ENCODE measurements at places on chromosomes 4 and X.

DNA sequence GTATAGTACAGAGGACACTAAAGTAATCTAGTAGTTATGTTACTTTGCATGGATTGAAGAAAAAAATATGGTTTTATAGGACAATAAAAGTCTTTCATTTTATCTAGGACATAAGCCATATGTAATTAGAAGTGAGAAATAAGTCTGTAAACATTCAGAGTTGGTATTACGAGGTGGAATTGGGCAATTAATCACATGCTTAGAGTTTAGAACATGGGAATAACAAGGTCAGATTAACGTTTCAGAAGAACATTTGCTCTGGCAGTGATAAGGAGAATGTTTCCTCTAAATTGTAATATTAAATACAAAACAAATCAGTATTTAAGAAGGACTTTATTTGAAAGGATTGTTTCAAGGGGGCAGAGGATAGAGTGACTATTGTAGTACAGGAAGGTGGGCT lies 15.6 kb upstream of the SULT1E1 start:
- no peak for DNase-seq

- no peak for DNase-seq
Observed at GRCh38 chr4:148814030-148814429, 371.8 kb upstream of the NR3C2 start.

- DNase-seq = no peak
Observed at GRCh38 chr4:2339458-2340271, 77.8 kb upstream of the MXD4 start.

DNA sequence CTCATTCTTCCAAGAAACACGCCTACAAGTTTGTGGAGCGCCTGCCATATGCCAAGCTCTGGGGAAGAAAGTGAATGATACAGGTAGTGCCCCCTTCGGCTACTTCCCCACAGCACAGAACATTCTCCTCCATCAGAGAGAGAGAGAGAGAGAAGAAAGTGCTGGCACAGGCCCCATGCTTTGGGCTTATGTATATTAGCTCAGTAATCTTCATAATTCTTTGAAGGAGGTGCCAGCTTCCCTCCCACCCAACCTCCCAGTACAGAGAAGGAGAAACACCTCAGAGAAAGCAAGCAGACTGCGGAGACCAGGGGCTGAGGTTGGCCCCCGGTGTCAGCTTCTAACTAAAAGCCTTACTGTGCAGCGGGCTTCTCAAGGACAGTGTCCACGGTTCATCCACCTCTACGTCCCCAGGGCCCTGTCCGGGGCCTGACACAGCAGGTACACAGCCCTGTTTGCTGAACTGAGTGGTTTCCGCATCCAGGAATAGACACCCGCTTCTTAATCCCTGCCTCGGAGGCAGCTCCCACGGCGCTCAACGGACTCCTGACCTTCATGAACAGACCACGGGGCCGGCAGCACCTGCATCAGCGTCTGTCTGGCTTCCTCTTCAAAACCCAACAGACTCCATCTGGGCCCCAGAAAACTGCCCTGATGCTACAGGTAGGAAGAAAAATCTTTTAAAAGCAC lies 50.2 kb downstream of the JAKMIP1 start:
- DNase-seq = no peak

DNA sequence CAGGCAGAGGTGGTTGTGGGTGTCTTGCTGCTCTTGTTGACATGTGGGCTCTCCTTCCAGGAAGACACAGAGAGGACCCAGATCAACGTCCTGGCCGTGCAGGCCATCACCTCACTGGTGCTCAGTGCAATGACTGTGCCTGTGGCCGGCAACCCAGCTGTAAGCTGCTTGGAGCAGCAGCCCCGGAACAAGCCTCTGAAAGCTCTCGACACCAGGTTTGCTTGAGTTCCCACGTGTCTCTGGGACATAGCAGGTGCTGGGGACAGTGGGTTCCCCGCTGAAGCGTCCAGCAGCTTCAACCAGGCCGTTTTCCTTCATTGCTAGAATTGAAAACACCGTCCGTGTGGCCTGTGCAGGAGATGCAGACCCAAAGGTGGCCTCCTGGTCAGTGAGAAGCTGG lies 25.6 kb upstream of the MSANTD1 start:
- no peak for DNase-seq

DNA sequence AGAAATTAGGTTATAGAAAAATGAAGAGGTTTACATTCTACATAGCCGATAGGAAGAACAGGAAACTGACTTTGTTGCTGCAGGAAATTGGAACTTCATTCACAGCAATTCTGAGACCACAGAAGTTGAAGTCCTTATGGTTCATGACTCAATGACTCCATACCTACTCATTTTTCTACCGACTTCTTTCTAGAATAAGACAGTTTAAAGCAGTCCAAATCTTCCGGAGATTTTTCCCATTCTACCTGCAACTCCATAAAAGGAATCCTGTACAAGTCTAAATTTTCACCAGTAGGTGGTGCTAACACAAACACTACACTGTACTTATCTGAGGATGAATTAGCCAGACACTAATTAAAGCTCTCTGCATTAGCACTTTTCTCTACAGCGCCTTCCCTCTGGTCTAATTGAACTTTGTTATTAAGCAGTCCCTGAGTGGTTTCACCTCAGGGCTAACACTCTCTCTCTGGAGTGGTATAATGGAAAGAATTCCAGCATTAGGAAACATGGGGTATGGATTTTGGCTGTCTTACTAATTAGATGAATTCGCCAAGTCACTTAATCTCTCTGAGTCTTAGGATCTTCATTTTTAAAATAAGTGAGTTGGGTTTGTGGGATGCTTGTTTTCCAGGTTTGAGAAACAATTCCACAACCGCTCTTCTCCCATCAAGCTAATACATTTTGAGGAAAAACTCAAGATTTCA lies 167.9 kb downstream of the SMIM20 start:
- no peak for DNase-seq

DNA sequence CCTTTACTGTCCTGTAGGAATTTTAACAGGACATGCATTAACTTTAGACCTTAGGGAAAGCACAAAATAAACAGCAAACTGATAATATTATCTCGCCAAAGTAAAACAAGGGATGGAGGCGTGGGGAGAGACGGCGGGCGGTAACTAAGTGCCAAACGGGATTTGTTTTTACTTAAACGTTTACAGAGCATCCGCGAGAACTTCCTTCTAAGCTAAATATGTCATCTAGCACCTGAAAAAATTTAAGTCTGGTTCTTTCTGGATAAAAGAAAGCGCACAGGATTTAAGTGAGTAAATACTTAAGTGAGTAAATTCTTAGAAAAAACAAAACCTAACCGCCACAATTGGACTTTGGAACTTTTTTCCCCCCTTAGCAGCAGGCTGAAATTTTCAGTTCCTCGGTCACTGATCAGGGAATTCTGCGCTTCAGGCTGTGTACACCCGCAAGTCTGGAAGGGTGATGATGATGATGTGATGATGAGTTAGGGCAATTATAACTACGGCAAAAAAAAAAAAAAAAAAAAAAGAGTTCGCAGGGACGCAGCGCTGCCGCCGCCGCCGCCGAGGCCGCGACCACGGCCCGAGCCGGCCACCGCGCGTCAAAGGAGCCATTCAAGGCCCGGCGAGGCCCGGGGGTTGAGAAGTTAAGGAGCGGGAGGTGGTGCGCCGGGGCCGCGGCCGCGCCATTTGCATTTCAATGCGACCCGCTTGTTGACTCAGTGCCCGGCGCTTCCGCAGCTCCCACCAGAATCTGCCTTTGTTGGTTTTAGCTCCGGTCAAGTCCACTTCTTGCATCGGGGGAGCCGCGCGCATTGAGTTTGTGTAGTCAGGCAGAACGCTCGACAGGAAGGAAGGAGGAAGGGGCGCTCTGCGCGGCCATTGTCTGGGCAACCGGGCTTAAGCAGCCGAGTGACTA lies 108.8 kb downstream of the SPRY1 start:
- no peak for DNase-seq

- no peak for DNase-seq
Observed at GRCh38 chr4:122150931-122151330, 1.2 kb upstream of the BLTP1 start.

- no peak for DNase-seq
Observed at GRCh38 chrX:95721011-95721410, 963.6 kb upstream of the DIAPH2 start.

DNA sequence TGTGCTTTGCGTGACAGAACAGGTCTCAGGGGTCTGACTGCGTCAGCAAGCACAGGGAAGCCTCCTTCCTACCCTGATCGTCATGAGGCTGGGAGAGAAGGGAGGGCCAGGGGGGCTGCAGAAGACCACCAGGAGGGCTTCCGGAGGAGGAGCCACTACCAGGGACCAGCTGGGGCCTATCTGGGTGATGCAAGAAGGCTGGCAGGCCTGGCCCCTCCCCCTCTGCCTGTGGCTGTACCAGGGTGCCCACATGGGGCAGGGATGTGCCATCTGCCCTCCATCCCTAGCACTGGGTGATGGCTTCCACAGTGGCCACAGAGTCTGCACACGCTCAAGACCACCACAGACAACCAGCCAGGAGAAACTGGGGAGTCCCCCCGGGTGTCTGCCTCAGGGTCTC lies 116.4 kb upstream of the NKX1-1 start:
- no peak for DNase-seq

GRCh38 chrX:72393836-72394517 lies 88.3 kb upstream of the CITED1 start:
- DNase-seq = no peak

GRCh38 chr4:48939785-48940184 lies 33.2 kb upstream of the OCIAD2 start:
- no peak for DNase-seq

- DNase-seq = no peak
Observed at GRCh38 chrX:16258882-16259281, 91.6 kb downstream of the MAGEB17 start.

- no peak for DNase-seq
Observed at GRCh38 chrX:143437439-143437838, 79.8 kb downstream of the SPANXN3 start.

DNA sequence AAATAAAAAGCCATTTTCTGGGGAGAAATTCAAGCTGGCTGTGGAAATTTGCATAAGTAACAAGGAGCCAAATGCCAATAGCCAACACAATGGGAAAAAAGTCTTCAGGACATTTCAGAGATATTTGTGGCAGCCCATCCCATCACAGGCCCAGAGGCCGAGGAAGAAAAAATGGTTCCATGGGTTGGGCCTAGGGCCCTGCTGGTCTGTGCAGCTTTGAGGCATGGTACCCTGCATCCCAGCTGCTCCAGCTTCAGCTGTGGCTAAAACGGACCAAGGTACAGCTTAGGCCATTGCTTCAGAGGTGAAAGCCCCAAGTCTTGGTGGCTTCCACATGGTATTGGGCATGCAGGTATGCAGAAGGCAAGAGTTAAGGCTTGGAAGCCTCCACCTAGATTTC lies 14.2 kb upstream of the IL9R start:
- no peak for DNase-seq

- no peak for DNase-seq
Observed at GRCh38 chr4:184807256-184807655, 18.5 kb downstream of the ACSL1 start.

DNA sequence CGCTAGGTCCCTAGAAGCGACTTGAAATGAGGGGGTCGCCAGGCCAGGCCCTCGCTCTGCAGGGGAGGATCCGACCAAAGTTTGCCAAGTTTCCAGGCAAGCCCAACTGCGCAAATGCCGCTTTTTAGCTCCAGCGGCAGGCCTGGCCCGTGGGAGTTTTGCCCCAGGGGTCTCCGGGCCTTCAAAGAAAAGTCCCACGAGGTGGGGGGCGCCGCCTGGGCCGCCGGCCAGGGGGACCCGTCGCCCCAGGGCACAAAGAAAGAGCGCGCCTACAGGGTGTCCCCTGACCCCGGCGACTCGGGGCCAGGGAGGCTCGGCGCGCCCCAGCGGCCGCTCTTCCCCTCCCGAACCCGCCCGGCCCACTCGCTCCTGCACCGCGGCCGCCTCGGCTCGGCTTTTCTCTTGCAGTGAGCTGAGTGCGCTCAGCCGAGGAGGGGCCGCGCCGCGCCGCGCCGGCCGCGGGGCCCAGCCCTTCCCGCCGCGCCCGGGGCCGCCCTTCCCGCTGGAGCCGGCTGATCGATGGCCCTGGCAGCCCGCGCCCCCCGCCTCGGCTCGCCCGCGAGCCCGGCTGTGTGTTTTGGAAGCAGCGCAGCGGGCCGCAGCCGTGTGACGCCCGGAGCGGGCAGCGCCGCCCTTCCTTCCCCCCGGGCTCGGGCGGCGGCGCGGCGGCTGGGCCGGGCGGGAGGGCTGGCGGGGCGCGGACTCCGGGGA lies 754 bp upstream of the KLF3 start:
- no peak for DNase-seq

- no peak for DNase-seq
Observed at GRCh38 chr4:2321279-2322196, 59.6 kb upstream of the MXD4 start.

DNA sequence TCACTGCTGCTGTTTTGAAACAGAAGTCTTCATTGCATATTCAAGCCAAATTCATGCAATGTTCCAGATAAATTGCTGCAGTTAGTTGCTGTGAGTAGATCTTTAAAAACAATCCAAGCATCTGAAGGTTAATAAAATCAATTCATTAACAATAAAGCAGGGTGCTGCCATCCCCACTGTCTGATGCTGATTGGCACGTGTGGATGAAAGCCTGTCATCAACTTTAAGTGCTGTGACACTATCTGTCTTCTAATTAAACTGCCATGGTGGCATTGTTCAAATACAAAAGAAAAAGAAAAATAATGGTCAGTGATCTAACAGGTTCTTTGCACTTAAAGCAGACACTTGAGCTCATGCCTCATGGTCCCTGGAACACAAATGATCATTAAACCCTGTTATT lies 63.0 kb upstream of the MND1 start:
- DNase-seq = no peak

DNA sequence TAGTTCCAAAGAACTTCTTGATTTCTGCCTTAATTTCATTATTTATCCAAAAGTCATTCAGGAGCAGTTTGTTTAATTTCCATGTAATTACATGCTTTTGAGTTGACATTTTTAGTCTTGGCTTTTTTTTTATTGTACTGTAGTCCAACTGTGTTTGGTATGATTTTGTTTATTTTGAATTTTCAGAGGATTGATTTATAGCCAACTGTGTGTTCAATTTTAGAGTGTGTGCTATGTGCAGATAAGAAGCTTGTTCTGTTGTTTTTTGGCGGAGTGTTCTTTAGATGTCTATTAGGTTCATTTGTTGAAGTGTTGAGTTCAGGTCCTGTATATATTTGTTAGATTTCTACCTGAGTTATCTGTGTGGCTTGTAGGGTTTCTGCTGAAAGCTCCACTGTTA lies 533.6 kb downstream of the TRAM1L1 start:
- no peak for DNase-seq

- no peak for DNase-seq
Observed at GRCh38 chrX:112081781-112082652, 559 bp downstream of the TRPC5 start.

DNA sequence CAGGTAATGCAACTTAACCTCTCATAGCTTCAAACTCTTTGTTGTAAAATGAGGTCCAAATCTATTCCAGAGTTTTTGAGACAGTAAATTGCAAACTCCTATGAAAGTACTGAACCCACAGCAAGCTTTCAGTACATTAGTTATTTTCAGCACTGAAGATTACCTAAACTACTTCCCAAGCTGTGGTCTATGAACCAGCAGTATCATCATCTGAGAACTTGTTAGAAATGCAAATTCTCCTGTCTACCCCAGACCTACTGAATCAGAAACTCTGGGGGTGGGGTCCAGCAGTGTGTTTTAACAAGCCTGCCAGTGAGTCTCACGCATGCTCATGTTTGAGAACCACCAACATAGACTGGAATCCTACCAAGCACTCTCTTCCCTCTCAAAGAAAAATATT lies 5.7 kb upstream of the CASP6 start:
- DNase-seq = no peak
